NCI-H82 (cell line): ENCODE measurements at places on chromosomes 13 and 19.

DNA sequence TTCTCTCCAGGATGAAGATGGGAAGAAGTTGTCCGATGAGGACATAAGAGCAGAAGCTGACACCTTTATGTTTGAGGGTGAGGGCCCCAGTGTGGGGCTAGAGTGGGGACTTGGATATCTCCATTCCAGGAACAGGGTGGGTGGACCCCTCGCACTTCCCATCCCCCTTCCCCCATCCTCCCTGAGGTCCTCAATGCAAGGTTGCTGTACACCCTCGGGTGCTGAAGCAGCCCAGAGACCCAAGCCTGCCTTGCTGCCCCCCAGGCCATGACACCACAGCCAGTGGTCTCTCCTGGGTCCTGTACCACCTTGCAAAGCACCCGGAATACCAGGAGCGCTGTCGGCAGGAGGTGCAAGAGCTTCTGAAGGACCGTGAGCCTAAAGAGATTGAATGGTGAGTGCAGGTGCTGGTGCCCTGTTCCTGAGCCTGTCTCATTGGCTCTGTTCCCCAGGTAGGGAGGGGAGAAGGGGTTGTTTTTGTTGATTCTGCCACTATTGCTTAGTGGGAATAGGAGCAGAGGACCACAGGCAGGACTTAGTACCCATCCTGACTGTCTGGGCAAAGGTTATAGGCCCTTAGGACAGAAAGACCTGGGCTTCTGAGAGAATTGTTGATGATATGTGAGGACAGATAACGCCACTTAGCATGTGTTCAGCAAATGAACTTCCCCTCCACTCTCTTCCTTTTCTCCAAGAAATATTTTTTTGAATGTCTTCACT is 12.0 kb downstream of the CYP4F3 start:
- DNase-seq: no peak

GRCh38 chr13:76884186-76884906 is 1.9 kb downstream of the KCTD12 start:
- DNase-seq: peak; percentile 85

DNA sequence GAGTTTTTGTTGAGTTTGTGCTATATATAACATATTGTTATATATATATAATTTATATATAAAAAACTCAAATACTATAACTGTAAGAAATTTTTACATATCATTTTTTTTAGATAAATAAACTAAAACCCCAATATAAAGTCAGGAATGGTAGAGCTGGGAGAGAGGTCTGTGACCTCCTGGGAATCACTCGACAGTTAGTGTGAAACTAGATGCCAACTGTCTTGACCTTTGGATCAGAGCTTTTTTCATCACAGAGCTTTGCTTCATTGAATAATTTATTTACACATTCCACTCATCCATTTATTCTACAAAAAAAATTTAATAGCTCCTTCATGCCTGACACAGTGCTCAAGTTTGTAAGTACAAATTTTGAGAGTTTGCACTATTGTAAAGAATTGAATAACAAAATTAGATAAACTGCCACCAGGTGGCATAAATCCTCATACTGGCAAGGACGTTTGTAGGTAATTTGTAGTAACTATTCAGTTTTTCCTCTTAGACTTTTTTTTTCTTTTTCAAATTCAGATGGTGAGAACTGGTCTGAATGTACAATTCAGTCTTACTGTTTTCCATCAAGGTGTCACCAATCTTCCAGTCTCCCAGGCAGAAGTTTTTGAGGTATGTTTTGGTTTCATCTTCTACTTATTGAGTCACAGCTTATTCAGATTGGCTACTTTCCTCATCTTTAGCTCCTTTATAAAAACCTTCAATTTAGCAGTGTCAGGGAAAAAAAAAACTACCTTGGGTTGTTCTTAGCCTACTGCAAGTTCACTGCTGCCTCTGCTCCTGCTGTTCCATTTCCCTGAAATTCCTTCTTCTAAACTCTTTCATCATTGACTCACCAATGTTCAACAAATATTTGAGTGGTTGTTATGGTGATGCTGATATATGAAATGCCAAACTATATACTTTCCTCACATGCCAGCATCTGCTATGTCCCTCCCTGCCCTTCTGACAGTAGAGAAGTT is 28.7 kb downstream of the LACC1 start:
- DNase-seq: peak; percentile 60

GRCh38 chr19:42472402-42473147 is 29.8 kb upstream of the CXCL17 start:
- DNase-seq: no peak

GRCh38 chr13:28181413-28181812 is 43.1 kb downstream of the PAN3 start:
- no peak for DNase-seq
